ENCODE measurements at places on chromosomes 6 and 20.
A peak's percentile ranks its signal among the peaks of the same experiment; 100 is the strongest.

DNA sequence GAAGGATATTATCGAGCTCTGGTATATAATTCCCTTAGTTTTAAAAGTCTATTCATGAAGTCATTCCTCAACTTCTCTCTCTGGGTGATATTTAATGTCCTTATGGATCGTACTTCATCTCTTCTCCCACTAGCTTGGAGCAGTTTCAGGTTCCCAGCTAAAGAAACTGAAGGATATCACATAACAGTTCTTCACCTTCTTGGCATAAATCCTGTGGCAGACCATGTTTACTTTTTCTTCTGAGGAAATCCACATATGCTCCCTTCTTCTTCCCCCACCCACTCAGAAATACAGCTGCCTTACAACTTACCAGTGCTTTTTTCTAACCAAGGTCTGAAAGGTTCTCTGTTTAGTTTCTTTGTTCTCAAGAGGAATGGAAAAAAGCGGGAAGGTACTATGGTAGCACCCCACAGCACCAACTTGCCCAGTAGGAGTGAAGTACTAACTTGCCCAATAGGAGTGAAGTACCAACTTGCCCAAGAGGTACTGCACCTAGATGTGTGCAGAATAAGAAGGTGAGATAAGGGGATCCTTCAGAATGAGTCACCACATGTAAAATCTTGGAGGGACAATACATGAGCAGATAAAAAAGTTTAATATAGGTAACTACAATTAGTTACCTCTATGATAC lies 53.1 kb downstream of the TSPYL4 start:
- DNase-seq, result no peak

DNA sequence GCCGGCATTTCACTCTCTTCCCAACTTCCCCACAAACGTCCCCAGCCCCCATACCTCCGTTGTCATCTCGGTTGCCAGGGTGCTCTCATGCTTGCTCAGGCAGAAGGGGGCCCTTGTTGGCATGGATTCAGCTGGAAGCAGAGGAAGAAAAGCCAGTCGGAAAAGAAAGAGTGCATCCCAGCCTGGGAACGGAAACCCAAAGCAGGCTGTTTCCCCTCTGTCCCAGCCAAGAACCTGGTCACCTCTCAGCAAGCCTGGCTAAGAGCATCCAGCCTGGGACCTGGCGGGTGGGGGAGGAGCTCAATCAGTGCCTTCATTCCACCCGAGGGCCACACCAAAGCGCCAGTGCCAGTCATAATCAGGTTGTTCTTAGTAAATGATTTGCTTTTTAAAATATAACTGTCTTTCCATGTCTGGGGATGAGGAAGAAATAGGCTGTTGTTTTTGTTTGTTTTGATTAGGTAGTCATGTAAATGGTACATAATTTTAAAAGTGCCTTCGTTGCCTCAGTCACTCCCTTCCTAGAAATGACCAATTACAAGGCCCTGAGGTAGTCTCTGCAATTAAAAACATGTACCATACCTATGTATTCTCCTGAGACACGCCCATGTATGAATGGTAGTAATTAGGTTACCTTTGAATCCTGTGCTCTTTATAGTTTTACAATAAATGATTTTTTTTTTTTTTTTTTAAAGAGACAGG lies 21.1 kb downstream of the CHMP4B start:
- no peak for DNase-seq

- DNase-seq, result no peak
These were observed 1.6 kb downstream of the DSP start for GRCh38 chr6:7542874-7543624.

- no peak for DNase-seq
These were observed 6.4 kb downstream of the FYN start for GRCh38 chr6:111866857-111867256.

- no peak for DNase-seq
These were observed 213.9 kb upstream of the PRDM1 start for GRCh38 chr6:105872249-105872648.

DNA sequence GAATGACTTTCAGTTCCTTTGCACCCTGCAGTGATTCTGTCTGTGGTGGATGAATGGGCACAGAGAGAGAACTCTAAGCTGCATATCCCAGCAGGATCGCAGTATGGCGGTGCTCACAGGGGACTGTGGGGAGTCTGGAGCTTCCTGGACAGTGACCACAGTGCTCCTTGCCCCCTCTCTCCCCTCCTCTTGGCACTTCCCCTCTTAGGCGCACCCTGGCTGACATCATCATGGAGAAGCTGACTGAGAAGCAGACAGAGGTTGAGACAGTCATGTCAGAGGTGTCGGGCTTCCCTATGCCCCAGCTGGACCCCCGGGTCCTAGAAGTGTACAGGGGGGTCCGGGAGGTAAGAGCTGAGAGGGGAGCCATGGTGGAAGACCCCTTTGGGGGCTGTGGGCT lies 8.6 kb downstream of the BYSL start:
- no peak for DNase-seq

DNA sequence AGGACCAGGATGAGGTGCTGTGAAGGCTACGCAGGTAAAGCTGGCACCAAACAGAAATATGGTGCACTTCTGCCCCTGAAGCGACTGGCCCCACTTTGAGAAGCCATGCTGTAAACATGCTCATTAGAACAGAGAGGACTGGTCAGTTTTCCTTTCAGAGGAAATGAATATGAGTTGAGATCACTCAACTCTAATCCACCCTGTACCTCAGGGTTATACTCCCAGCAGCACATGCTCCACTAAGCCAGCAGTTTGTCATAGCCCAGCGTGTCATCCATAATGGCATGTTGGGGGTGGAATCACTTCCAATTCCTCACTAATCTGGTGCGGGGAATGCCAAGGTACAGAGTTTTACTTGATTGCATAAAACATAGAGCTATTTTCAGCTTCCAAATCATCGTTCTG lies 98.1 kb downstream of the HIVEP2 start:
- peak; percentile 90 for DNase-seq
